ENCODE measurements at places on chromosomes 5 and 9.

DNA sequence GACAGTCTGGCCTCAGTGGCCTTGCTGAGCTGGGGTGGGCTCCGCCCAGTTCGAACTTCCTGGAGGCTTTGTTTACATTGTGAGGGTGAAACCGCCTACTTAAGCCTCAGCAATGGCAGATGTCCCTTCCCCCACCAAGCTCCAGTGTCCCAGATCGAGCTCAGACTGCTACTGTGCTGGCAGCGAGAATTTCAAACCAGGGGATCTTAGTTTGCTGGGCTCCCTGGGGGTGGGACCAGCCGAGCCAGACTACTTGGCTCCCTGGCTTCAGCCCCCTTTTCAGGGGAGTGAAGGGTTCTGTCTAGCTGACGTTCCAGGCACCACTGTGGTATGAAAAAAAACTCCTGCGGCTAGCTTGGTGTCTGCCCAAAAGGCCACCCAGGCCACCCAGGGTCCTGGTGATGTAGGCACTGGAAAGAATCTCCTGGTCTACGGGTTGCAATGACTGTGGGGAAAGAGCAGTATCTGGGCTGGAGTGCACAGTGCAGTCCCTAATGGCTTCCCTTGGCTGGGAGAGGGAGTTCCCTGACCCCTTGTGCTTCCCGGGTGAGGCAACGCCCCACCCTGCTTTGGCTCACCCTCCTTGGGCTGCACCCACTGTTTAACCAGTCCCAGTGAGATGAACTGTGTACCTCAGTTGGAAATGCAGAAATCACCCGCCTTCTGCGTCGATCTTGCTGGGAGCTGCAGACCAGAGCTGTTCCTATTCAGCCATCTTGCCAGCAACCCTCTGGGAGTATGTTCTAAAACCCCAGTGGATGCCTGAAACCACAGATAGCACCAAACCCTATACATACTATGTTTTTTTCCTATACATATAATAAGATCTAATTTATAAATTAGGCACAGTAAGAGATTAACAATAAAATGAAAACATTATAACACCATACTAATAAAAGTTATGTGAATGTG lies 95.5 kb downstream of the TMEM161B start:
- no peak for DNase-seq

GRCh38 chr9:104494808-104495207 lies 9.3 kb upstream of the OR13F1 start:
- DNase-seq, result no peak

GRCh38 chr5:163914910-163915309 lies 409.5 kb downstream of the MAT2B start:
- DNase-seq, result no peak

- DNase-seq, result no peak
Observed at GRCh38 chr9:19138084-19138483, 10.8 kb upstream of the PLIN2 start.

- no peak for DNase-seq
Observed at GRCh38 chr5:446883-447263, 3.9 kb downstream of the EXOC3 start.

GRCh38 chr5:132227485-132228240 lies at the start of gene P4HA2:
Gene P4HA2 (minus strand): TSS chr5:132227853. CDS start chr5:132218626, 9,227 bp downstream.
- DNase-seq, result no peak

- no peak for DNase-seq
Observed at GRCh38 chr5:60533789-60534188, 166.2 kb downstream of the DEPDC1B start.

- DNase-seq, result no peak
Observed at GRCh38 chr5:164341056-164341619, 835.7 kb downstream of the MAT2B start.

DNA sequence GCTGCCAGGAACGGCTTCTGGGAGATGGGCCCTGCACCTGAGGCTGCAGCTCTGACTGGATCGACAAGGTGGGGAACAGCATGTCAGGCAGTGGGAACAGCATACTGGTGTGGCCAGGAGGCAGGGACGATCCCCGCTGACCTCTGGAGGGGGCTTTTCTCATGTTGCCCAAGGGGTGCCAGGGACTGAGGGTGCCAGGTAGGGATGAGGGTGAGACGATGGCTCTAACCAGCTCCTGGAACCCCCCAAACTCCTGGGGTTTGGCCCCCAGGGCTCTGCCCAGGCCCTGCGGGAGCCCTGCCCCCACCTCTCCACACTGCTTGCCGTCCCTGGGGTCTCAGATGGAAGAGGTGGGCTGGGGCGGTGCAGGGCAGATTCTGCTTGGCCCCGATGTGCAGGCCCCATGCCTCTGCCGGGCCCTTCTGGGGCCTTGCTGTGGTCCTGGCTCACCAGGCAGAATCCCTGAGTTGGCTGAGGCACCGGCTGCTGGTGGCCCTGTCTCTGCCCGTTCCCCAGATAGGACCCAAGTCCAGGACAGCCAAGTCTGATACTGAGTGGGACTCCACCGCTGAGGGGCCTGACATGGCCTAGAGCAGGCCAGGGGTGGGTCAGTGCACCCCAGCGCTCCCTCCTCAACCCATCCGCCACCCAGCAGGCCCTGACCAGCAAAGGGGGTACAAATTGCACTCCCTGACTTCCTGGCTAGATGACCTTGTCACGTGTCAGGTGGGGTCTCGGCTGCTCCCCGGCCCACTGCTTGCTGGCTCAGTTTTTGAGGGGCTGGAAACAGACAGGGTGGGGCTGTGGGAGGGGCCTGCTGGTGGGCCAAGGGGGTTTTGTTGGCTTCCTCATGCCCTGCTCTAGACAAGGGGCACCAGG lies 28.4 kb upstream of the RNF130 start:
- no peak for DNase-seq

GRCh38 chr9:29241320-29241719 lies 1668.0 kb upstream of the C9orf72 start:
- no peak for DNase-seq

GRCh38 chr9:136787690-136788400 lies 3.3 kb upstream of the TMEM141 start:
- peak; percentile 67 for DNase-seq

DNA sequence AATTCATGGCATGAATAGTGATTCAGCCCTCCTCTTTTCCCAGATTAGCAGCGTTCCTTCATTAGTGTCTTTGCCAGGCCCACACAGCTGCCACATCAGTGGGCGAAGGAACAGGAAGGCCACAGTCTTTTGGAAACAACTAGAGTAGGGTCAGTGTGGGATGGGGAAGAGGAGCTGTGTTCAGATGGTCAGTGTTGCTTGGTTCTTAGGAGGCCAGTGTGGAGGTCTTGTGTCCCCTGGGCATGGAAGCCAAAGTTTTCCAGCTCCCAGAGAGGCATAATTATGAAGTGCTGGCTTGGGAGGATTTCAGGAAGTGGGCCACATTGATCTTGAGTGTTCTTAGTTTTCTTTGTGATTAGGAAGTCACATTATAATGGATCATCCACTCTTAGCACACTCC lies 269.6 kb downstream of the PSAT1 start:
- DNase-seq, result no peak

DNA sequence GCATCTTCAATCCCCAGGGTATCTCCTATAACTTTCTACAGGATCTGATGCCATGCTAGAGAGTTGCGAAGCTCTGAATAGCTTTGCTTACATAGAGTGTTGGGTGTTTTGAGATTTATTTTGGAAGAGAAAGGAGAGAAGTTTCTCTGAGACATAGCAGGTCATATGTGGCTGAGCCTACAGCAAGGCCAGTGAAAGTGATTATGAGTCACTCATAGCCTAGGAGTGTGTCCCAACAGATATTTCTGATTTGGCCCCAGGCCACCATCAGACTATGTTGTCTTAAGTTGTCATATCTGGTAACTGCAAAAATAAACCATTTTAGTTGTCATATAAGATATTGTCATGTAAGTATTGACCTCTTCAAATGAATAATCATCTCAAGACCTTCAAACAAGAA lies 132.0 kb upstream of the RAI14 start:
- DNase-seq, result no peak

- DNase-seq, result peak; percentile 51
Observed at GRCh38 chr5:10635257-10635866, 71.5 kb downstream of the ANKRD33B start.

DNA sequence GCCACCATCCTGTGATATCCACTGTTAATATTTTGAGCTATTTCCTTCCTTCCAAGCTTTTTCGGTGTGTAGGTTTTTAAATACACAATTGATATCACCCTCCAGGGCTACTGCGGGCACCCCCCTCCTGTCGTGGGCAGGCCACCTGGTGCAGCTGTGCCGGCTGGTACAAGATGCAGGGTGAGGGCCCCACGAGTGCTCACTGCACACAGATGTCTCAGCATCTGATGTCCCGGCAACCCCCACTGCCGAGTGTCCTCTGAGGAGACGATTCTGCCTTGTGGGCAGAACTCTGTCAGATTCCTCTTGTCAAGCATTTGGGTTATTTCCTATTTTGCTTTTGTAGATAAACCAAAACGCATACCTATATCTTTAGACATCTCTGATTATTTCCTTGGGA lies 25.1 kb downstream of the CACNA1B start:
- DNase-seq, result no peak

DNA sequence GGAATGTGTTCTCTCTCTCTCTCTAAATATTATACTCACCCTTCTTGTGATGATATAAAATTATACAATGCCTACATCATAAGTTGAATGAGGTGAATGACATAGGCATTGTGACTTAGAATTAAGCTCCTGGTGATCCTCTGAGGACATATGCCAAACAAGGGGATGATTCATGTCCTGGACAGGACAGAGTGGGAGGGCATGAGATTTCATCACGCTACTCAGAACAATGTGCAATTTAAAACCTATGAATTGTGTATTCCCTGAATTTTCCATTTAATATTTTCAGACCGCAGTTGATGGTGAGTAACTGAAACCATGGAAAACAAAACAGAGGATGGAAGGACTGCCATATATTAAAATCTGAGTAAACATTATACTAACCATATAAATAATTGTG lies 782.2 kb upstream of the NUDT12 start:
- DNase-seq, result no peak

GRCh38 chr9:125235804-125236519 lies 5.2 kb downstream of the HSPA5 start:
- no peak for DNase-seq

DNA sequence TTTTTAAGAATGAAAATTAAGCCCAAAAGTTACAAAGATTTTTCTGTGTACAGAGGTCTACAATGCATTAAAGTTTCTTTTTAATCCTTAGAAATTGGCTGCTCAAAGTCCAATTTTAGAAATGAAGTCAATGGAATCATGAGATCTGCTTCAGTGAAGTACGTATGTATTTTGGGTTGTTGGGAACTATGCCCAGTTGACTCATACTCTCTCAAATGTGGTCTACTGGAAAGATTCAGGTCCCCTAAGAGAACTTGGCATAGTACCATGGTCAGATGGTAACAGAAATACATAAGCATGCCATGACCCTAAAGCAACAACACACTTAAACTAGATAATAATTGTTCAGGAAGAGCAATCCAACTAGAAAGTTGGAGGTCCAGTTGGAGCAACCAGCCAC lies 23.0 kb downstream of the FBLL1 start:
- DNase-seq, result no peak

DNA sequence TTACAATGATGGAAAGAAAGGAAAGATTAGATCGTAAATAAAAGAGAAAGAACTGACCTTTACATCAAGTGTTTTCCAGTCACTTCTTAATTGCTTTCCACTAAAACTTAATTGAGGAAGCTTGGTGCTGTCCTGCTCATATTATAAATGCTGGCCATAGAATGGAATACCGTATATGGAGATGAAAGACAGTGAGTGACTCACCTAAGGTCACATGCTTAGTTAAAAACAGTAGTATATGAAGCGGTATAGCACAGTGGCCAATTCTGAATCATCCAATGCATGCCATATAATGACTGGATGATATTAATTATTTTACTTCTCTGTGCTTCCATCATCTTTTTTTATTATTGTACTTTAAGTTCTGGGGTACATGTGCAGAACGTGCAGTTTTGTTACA lies 482.4 kb upstream of the SGCD start:
- DNase-seq, result no peak

DNA sequence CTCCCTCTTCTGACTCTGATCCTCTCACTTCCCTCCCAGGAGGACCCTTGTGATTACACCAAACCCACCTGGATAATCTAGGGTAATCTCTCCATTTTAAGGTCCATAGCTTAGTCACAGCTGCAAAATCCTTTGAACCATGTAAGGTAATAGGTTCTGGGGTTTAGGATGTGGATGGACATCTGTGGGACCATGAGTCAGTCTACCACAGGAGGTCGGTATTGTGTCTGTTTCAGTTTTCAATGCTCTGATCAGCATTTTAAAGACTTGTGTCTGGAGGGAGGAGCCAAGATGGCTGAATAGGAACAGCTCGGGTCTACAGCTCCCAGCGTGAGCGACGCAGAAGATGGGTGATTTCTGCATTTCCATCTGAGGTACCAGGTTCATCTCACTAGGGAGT lies 112.6 kb downstream of the CAVIN4 start:
- DNase-seq, result no peak
